ENCODE measurements at places on chromosomes 13 and 19. TPM values are rescaled to one million over a fixed set of nuclear protein-coding genes. Genes with fewer than 3 reads are reported as not detected.

- DNase-seq = no peak
These were observed at the start of gene FSD1 for GRCh38 chr19:4304538-4305256. Gene FSD1 (plus strand): TSS chr19:4304598. CDS start chr19:4304747, 149 bp downstream.

GRCh38 chr13:20953245-20953931 is 50.8 kb upstream of the XPO4 start:
- DNase-seq = no peak

DNA sequence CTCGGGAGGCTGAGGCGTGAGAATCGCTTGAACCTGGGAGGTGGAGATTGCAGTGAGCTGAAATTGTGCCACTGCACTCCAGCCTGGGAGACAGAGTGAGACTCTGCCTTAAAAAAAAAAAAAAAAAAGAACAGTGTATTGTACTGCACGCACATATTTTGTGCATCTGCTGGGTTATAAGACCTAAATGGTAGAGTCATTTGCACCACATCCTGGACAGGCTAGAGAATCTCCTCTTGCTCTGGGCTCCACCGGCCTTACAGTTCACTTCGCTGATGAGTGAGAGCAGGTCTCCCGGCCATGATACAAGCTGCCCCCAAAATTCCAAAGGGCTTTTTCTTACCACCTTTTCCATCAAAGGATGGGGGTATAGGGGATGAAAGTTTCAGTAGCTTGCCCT is 7.2 kb upstream of the SAE1 start:
- no peak for DNase-seq

DNA sequence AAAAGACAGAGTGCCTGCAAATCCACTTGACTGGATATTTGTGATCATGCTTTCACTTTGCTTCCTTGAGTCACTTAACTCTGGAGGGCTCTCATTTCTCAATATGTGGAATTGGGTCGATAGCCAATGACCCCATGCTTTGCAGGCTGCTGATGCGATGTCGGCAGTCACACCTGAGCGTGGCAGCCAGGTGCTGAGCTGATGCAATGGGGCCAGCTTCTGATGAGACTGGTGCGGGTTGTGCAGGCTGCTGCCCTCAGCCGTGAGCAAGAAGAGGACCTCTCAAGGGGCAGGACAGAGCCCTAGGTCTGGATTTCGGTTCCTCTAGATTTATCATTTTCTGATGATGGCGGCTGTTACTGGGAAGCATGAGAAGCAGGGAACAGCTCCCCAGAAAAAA is 334.1 kb downstream of the TEX29 start:
- no peak for DNase-seq

DNA sequence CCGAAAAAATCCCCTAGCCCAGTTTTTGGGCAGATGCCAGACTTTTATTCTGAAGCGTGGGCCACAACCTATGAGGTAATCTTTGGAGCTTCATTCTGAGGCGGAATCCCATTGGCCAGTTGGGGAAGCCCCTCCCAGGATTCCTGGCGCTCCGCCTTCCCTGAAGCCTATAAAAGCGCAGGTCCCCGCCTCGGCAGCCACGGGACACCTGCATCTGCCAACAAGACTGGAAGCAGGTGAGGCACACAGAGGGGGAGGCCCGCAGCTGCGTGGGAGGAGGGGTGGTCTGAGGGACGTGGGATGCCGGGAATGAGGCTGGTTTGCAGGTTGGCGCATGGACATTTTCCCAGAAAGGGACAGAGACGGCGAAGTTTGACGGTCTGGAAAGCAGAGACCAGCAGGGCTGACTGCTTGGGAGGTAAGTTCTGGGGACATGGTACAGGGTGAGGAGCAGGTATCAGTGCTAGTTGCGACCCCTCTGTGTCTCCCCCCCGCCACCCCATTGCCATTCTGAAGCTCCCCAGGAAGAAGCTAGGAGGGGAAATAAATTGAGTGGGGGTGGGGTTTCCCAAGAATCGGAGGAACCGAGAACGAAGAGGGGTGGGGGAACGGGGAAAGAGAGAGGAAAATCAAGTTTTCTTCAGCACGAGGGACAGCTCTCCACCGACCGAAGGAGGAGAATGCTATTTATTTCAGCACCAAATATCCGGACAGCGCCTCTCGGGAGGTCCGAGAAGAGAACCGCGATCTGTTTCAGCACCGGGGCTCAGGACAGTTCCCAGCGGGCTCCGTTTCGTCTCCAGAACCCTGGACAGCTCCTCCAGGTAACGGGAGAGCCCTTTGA is 22.4 kb upstream of the FEM1A start:
- peak; percentile 72 for DNase-seq

DNA sequence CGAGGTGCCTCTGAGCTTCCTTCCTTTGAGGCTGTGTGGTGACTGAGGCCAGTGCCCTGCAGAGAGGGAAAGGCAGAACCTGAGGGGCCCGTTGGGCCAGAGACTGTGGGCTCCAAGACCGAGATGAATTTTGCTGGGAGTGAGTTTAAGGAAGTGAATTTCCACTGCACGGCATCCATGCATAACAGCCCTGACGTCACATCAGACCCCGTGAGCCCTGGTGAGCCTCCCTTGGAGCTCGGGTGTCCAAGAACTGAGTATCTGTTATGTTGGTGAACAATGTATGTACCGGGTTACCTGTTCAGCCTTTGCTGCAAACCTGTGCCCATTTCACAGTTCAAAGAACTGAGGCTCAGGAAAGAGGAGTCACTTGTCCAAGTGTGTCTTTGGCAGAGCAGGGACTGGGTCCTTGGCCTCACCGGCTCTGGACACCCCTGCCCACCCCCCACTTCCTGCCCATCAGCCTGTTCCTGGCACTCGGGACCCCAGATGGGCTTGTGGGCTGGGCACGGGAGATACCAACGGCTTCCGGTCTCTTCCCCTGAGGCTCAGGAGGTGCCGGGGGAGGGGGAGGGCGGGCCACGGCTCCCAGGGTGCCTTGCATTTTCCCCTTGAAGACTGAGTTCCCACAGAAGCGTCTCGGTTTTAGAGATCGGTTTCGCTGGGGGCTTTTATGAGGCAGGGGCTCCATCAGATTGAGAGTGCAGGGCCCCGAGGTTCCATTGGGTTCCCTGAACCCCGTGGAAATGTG is 33.7 kb downstream of the NFILZ start:
- DNase-seq = no peak

DNA sequence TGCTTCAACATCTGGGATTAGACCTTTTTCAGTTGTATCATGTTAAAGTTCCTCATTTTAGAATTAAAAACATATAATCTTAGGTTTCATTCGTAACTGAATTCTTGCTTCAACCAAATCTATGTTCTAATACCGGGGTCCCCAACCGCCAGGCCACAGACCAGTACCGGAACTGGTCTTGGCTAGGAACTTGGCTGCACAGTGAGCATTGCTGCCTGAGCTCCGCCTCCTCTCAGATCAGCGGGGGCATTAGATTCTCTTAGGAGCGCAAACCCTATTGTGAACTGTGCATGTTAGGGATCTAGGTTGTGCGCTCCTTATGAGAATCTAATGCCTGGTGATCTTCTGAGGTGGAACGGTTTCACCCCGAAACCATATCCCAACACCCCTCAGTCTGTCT is 19.2 kb downstream of the ITM2B start:
- no peak for DNase-seq

DNA sequence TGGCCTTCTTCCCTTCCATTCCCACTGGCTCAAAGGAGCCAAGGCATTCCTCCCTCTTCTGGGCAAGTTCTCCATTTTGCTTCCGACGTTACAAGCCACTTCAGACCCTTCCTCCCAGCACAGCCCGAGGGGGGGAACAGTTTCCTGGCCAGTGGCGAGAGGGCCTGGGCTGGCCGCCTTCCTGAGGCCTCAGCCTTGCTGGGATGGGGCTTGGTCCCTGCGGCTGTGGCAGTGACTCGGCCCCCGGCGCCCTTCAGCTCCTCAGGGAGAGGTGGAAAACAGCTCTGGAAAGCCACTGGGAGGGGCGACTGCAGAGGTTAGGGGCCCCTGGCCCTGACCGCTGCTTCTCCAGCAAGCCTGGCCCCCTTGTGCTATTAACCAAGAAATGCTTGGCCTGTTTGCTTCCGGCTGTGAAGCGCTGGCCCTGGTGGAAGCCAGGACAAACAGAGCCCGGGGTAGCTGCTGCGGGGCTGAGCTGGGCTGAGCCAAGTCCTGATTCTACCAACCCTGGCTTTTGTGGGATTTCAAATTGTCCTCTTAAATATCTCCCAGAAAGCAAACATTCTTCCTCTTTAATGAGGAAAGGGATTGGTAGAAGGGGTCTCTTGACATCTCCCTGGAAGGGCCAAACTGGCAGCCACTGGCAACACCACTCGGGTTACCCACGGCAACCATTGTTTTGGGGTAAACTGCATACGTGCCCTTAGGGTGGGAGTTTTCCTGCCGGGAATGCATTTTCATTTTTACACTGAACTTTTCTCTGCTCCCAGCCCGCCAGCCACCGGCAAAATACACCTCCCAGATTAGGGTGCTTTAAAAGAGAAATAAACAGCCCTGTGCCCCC is 38.7 kb downstream of the C13orf46 start:
- DNase-seq = no peak

Gene ETV2
- total RNA-seq = not detected

Gene DNAAF3
- total RNA-seq = 1.8 TPM

Data from astrocyte (in vitro differentiated cells and primary cell).